ENCODE measurements at places on chromosomes 6 and 20.

GRCh38 chr20:53961527-53961926, 108.9 kb downstream of the BCAS1 start:
- no peak for DNase-seq

DNA sequence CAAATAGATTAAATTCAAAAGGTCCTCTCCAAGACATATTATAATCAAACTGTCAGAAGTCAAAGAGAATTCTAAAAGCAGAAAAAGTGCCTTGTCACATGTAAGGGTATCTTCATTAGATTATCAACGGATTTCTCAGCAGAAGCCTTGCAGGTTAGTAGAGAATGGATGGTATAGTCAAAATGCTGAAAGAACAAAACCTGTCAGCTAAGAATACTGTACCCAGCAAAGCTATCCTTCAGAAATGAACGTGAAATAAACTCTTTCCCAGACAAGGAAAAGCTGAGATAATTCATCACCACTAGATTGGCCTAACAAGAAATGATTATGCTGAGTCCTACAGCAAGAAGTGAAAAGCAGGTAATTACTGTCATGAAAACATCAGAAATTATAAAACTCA, 92.9 kb downstream of the STXBP5 start:
- no peak for DNase-seq

GRCh38 chr6:110415086-110415916, at the start of gene DDO:
Gene DDO (minus strand): TSS chr6:110415575. CDS start chr6:110413462, 2,113 bp downstream.
- DNase-seq = no peak

DNA sequence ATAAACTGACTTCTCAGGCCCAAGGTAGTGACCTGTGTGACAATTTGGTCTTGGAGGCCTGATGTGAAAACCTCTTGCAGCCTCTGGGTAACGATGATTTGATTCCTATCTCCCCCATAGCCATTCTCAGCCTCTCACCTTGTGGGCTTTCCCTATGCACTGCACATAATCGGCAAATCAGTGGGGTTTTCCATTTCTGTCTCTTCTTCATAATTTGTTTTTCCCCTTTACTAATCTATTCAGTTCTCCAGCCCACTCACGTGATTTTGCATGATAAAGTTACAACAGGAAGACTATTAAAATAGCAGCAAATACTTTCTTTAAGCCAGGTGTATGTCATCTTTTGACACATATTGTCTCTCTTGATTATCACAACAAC, 893.7 kb downstream of the TFAP2A start:
- no peak for DNase-seq

DNA sequence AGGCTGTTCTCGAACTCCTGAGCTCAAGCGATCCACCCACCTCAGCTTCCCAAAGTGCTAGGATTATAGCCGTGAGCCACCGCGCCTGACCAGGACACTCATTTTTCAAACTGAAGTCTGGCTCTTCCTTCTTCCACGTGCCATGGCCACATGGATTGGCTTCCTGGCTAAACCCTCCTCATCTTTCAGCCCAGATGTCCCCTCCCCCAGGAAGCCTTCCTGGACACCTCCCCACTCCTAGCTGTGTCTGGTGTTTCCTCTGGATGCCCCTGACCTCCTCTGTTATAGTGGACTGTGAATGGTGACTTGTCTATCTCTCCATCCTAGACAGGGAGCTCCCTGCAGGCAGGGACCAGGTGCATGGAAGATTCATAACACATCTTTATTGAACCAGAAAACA, 57.2 kb downstream of the RIPOR3 start:
- DNase-seq = no peak

Measured in stimulated activated CD4-positive, alpha-beta T cell treated with anti-CD3 and anti-CD28 coated beads, TNF-alpha, amount 100 ng/mL, for 24 hours (primary cell).